ENCODE measurements at places on chromosomes 11 and 22.
A peak's percentile ranks its signal among the peaks of the same experiment; 100 is the strongest.

GRCh38 chr11:60910711-60911380 lies 3.1 kb upstream of the TMEM109 start:
- no peak for DNase-seq

DNA sequence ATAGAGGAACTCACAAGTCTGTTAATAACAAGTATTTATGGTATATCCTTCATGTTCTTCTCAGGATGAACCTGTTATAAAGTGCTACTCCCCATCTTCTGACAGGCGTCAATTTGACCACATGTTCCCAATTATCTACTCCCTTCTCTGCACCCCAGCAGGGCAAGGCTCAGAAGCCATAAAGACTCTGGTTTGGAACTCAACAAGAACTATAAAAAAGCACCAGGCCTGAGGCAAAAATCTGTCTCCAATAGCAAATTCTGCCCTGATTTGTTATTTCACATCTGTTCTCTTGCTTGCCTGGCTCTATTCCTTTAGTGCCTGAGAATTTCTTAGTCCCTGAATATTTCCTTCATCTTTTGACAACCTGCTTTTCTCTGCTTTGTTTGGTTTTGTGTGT lies 618.2 kb upstream of the KIRREL3 start:
- no peak for DNase-seq

DNA sequence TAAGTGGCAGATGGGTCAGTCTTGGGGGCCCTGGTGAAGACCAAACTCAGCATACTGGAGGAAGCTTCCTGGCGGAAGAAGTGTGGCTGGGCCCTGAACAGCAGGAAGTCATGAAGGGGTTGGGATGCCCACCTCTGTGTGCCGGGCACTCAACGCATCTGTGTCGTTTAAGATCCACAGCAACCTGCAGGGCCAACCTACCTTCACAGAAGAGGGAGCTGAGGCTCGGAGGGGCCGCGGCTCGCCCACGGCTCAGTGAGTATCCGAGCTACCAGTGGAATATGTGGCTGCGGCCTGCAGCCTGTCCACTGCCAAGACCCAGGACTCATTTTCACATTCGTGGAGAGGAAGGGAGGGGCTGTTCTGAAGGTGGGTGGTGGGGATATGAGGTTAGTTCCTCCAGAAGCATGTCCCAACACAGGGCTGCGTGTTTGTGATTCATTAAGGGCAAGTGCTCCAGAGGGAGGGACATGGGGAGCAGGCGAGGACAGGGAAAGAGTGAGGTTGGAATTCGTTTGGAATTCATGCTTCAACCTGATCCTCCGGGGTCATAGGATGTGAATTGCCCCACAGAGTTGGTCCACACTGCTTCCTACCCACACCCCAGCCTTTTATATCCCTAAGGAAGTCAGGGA lies 99.6 kb downstream of the MPPED1 start:
- no peak for DNase-seq

GRCh38 chr11:12249590-12250260 lies 127.6 kb upstream of the PARVA start:
- no peak for DNase-seq

GRCh38 chr11:60968223-60968622 lies 3.3 kb upstream of the CD6 start:
- DNase-seq, result no peak

- DNase-seq, result no peak
These were observed 6.9 kb upstream of the MS4A14 start for GRCh38 chr11:60389279-60389910.

- DNase-seq, result no peak
These were observed 29.1 kb downstream of the OR52K1 start for GRCh38 chr11:4511282-4512245.

DNA sequence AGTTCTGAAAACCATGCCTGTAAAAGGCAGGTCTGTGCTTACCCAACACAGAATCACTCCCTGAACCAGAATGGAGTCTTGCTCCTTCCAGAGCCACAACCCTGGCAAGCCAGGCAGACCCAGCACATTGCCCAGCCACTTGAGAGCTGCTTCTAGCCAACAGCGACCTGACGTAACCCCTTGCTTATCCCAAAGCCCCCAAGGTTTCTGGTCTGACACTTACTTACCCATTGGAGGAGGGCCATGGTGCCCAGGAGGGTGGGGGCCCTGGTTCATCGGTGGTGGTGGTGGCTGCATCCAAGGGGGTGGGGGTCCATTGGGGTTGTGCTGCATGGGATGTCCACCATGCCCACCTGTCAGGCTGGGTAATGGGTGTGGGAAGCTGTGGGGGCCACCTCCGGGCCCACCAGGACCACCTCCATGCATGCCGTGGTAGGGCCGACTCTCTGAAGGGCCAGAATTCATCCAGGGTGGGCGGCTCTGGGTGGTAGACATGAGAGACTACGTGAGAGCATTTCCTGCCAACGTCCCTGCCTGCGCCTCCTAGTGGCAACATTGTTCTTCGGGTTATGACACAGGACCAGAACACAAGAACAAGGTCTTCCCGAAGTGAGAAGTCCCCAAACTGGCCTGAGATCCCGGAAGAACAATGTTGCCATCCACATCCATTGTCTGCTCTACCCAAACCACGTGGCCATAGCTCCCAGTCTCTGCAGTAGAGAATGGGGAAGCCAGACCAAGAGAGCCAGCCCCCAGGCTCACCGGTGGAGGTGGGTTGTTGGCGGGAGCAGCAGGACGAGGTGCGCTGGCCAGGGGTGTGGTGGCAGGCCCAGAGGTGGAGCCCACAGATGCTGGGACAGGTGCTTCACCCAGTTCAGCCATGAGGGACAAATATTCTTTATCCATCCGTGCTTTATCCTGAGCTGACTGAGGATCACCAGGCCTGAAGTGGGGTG lies 7.8 kb upstream of the PYGM start:
- DNase-seq, result peak; percentile 82

GRCh38 chr11:100780470-100780869 lies 93.4 kb downstream of the ARHGAP42 start:
- no peak for DNase-seq

GRCh38 chr11:31805037-31805628 lies 6.0 kb downstream of the PAX6 start:
- no peak for DNase-seq

- DNase-seq, result no peak
These were observed 74.5 kb downstream of the RPL27A start for GRCh38 chr11:8757047-8757446.

- DNase-seq, result no peak
These were observed 420.5 kb upstream of the NARS2 start for GRCh38 chr11:78995171-78995570.

DNA sequence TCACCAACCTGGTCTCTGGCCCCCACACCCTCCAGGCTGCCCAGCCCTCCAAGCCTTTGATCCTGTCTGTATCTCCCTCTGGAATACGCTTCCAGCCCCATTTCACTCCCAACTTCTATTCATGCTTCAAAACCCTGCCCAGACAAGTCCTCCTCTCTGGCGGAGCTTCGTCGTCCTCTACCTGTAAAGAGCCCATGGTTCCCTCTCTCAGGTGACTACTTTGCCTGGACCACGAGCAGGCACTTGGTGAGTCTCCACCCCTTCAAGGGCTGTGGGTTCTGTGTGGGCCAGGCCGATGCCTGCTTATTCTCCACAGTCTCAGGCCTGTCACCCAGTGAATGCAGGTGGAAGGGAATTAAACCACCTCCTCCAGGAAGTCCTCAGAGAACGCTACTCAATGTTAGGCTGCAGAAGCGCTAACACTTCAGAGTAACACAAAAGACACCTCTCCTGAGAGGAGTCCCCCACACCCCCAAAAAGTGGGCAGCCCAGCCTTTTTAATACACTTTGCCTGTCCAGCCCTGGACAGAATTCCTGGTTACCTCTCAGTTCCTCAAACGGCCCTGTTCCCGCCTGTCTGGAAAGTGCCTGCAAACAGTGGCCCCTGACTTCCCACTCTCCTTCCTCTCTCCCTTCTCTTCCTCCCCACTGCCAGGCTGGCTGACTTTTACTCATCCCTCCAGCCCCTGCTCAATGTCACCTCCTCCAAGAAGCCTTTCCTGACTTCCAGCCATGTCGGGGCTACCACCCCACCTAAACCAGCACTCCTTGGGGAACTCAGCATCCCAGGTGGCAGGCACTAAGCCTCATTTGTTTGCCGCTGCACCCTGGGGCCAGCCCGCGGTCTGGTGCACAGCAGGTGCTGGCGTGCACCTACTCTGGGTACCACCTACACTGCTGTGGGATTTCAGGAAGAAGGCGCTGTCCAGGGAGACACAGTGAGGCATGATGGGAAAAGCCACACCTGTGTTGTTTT lies 9.0 kb downstream of the RAC2 start:
- DNase-seq, result peak; percentile 11

- DNase-seq, result no peak
These were observed 65.3 kb upstream of the SLC22A12 start for GRCh38 chr11:64525711-64526110.

GRCh38 chr11:60345489-60345888 lies 18.4 kb downstream of the MS4A6E start:
- no peak for DNase-seq

DNA sequence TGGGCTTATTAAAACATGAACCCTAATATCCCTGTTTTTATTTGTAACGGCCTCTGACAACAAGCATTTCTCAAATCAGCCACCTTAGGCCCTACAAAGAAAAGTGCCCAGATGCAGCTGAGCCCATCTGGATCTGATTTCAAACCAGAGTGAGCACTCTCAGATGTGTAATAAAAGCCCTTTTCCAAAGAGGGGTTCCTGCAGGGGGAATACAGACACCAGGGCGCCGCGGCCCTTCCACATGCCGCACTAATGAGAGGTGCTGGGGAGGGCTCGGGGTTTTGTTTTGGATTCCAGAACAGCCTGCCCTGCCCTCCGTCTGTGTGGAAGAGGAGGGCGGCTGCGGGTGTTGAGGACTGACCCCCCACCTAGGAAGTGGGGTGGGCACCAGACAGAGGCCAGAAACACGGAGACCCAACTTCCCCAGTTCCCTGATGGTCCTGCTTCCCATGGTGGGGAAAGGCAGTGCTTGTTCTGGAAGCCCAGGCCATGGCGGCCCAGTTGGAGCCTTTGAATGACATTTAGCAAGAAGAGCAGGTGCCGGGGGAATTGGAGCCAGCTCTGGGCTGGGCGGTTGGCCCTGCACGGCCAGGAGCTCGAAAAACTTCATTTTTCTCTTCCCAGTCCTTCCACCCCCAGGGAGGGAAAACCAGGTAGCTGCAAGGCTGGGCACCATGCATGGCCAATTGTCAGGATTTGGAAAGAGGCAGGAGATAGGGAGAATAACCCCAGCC lies 63.7 kb downstream of the MACROD1 start:
- DNase-seq, result no peak

DNA sequence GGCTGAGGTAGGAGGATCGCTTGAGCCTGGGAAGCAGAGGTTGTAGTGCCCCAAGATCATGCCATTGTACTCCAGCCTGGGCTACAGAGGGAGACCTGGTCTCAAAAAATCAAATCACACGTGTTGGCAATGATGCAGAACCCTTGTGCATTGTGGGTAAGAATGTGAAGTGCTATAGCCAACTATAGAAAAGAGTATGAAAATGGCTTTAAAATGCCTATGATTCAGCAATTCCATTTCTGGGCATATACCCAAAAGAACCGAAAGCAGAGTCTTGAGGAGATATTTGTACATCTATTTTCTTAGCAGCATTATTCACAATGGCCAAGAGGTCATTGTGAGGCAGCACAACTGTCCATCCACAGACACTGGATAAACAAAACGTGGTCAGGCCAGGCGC lies 2.6 kb upstream of the FADS3 start:
- DNase-seq, result no peak

GRCh38 chr22:37911697-37912096 lies 5.6 kb downstream of the MICALL1 start:
- DNase-seq, result no peak

GRCh38 chr22:45344334-45344733 lies 34.6 kb downstream of the FAM118A start:
- DNase-seq, result no peak

- DNase-seq, result no peak
These were observed 19.5 kb upstream of the SLC22A12 start for GRCh38 chr11:64571410-64572091.

DNA sequence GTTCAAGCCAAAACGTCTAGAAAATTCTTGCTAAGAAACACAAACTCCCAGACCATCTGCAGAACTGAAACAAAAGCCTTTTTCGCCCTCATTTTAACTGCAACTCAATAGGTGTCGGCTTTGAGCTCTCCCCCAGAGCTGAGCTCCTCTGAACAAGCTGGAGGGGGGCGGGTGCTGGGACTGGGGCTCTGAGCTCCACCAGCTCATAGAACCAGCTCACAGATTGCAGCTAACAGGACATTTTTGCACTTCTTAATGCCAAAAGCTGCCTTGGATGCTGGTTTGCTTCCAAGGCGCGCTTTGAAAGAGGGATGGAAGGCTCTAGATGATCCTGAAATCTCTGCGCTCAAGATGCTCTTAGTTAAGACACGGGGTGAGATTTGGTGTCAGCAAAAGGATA lies 6.0 kb upstream of the YWHAH start:
- no peak for DNase-seq

GRCh38 chr11:94553938-94554337 lies 10.2 kb downstream of the FUT4 start:
- DNase-seq, result no peak

GRCh38 chr22:28743852-28744251 lies 2.0 kb downstream of the HSCB start:
- DNase-seq, result no peak

DNA sequence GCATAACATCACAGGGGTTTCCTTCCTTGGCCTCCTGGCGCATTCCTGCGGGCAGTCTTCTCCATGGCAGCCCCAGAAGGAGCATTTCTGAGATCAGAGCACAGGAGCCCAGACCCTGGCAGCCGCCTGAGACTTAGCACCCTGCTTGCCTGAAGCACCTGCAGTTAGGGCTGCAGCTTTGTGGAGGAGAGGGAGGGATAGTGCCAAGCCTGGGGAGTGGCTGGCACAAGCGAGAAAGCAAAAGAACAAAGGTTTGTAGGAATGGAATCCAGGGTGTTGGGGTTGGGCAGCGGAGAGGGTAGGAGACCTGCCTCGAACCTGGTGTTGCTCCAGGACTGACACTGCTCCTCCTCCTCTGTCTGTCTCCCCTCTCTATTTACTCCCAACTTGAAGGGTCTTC lies 66.9 kb downstream of the SCN3B start:
- DNase-seq, result no peak

DNA sequence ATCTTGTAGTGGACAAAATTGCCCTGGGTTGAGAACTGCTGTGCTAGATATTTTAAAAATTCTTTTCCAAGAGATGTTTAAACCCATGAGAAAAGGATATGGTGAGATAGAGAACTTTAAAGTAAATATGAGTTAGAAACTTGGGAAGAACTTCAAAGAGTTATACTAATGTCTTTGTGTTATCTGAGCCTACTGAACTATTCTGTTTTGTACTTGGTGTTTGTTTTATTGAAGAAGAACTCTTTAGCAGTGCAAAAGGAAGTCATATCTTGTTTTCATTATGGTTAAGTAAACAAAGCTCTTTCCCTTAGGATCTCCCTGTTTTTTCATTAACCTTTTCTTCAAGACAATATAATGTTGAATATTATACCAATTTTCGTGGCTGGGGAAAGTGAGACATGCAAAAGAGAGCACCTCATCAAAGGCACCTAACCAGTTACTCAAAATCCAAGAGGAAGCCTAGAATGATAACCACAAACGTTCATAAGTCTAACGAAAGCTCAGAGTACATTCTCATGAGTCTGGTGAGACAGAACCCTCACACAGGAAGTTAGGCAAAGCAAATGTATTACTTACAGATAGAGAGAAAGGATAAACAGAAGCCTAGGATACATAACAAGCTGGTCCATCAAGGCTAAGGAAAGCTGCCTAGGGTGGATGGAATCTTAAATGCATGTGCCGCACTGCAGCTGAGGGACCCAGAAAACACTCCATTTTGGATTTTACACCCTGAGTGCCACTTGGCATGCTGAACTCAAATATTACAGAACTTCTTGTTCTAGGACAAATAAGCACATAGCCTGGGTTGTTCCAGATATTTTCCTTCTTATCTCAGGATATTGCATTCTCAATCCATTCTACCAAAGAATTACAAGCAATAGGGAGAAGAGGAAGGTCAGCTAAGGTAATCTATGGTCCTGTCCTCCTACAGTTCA lies 112.5 kb upstream of the ANO3 start:
- DNase-seq, result no peak

Measured in activated CD4-positive, alpha-beta T cell treated with anti-CD3 and anti-CD28 coated beads for 4 hours (primary cell).